ENCODE measurements at places on chromosomes 1 and 21.
A peak's percentile ranks its signal among the peaks of the same experiment; 100 is the strongest.

DNA sequence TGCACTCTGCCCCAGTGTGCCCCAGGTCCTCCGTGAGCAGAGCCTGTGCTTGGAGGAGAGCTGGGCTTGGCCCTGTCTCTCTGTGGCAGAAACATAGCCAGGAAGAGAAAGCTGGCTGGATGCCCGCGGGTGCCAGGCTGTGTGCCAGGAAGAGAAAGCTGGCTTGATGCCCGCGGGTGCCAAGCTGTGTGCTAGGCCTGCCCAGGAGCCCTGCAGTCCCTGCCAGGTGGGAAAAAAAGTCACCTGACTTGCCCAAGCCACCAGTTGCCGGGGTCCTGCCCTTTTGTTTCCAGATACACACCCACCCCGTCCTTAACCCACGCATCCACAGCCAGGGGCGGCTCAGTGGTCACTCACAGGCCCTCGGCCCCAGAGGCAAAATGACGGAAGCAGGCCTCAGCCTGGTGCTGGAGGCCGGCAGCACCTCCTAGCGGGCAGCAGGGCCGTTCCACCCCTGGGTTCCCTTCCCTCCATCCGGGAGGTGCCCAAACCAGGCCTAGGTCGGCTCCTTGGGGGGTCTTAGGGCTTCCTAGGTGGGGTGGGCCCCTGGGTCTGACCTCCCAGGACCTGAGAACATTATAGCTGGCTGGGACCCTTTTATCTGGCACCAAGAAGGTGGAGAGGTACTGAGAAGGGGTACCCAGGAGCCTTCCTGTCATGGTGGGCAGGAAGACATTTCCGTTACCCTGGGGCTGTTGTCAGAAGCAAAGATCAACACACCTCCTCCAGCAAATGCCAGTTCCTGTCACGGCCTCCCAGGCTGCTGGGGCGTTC lies 9.1 kb downstream of the ITGB2 start:
- peak; percentile 33 for DNase-seq

- DNase-seq, result no peak
These were observed 19.8 kb downstream of the CSF1 start for GRCh38 chr1:109930252-109930993.

GRCh38 chr1:10680487-10680886 lies 116.0 kb downstream of the CASZ1 start:
- no peak for DNase-seq

DNA sequence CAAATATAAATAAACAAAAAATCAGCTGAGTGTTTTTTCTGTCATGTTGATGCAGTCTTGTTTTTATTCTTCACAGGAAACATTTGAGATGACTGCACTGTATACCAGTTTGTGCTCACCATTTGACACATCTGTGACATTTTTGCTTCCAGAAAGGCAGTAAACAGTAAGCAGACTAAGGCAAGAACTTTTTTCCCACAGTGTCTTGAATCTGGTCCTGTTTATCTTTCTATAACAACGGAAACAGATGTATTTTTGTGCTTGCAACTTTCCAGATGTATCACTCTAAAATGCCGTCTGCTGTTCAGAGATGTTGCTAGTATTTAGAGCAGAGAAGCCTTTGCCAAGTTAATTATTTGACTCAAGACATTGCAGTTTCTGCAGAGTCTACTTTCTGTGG lies 105.5 kb downstream of the ZC3H11B start:
- no peak for DNase-seq

DNA sequence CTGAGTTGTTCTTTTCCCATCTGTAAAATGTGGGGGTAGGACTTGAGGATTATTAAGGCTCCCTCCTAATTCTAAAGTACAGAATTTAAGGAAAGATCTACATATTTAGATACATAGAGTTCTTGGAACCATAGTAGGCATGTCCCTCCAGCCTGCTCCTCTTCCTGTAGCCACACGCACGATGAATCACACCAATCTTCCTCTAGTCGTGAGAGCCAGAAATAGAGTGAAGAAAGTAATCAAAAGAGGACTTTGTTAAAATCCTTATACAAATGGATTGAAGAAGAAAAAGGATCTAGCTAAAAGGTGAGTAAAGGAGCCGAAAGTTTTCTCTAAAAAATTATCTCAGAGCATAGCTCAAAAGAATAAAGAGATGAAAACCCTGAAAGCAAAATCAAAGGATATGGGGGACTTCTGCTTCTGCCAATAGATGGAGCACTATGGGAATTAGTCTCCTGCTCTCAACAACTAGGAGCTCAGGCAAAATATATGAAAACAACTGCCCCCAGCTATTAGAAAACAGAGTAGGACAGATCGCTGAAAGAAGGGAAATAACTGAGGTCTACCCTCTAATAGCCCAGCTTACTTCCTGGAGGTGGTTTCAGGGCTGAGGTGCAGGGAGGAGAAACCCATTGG lies 8.5 kb downstream of the C1orf141 start:
- DNase-seq, result no peak

DNA sequence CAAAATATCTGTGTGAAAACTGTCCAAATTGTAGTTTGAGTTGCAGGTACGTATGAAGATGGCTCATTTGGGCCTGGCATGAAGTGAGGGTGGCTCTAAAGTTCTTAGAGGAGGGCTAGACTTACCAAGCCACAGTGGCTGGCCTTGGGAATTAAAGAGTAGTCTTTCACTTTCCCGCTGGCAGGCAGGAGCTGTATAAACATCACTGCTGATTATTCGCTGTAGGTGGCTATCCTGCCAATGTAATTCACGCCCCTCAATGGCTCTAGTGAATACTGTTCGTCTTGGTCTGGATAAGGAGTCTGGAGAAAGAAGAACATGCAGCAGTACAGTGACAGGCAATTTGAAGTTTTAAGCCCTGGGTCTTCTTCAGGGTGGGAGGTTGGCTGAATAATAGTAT lies 31.0 kb downstream of the UROD start:
- DNase-seq, result no peak

DNA sequence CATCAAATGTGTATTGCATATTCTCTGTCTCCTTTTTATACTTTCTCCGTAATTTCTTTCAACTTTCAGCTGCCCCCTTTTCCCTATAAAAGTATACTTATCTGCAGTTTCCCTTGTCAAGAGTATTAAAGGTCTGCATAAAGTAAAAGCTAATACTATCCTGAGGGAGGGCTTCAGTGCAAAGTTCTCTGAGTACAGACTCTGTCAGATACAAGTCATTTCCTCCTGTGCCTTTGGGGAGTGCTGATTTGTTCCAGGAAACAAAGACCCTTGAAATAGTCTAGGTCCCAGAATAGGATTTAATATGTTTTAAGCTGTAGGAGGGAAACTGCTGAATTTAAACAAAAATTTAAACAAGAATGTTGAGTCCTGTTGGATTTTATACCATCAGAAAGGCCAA lies 11.7 kb downstream of the GPR161 start:
- DNase-seq, result no peak

DNA sequence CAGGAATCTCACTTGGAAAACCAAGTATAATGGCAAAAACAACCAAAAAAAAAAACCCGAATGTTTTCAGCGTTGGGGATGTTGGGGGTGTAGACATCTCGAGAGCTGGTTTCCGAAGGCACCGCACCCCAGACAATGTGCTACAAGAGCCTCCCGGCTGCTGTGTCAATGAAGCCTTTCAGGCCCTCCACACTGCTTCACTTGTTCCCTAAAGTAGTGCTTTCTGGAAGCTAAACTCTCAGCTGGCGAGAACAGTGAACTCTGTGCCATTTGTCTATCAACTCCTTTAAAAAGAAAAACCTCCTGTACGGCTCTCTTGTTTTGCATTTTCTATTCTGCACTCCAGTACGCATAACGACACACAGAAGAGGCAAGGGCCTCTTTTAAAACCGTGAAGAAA lies 32.5 kb downstream of the PLEKHO1 start:
- no peak for DNase-seq

DNA sequence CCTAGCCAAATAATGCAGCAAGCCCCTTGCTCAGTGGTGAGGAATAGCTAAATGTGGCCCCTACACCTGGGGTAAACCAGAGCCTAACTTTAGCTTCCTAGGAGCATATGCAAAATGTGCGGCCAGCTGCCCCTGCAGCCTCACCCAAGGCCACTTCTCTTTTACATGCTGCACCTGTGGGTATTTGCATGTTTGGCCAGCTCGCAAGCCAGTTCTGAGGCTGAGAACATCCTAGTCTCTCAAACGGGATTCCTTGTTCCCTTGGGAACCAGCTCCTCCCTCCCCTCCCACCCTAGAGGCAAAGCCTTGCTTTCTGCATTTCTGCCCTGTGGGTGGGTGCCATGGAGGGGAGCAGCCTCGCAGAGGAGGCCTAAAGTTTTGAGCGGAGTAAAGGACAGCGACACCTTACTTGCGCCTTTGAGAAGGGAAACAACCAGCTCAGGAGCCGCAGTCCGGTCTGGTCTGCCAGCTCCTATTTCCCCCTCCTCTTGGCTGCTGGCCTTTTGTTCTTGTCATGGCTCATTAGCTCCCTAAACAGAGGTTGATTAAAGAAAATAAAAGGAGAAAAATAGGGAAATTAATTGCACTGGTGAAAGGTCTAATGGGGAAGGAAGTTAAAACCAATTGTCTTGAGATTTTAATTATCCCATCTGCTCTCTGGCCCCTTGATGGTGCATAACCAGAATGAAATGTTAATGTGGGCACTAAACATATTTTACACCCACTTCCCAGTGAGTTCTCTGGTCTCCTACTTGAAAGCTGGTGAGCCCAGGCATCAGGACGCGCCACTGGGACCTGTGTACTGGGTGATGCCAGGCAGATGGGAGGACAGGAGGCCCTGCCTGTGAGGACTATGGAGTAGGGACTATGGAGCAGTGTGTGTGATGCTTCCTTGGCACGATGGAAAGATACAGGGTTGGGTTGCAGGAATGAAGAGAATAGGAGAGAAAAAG lies 68.7 kb downstream of the TEX35 start:
- no peak for DNase-seq

GRCh38 chr21:42298237-42298636 lies 17.0 kb downstream of the TFF3 start:
- DNase-seq, result no peak

DNA sequence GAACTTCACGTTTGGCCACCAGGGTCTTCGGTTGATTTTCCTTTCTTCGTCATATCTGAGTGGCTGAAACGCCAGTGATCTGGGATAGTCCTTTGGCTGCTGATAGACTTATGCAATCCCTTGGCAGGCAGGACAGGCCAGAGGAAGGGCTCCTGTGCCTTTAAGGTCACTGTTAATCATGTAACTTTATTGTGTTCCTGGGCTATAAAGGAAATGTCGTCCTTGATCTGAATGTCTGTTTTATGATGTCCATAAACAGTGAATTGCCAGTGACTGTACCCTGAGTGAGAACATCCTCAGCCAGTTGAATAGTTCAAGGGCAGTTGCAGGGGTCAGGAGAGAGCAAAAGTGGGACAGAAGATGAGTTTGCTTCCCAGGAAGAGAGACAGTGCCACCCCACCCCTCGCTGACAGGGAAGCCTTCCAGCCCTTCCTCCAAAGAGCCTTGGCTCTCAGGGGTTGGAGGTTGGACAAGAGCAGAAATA lies 68.0 kb downstream of the PDE9A start:
- no peak for DNase-seq

- no peak for DNase-seq
These were observed 33.5 kb downstream of the SYF2 start for GRCh38 chr1:25198663-25199252.
